ENCODE measurements at places on chromosomes 2 and 18. TPM values are rescaled to one million over a fixed set of nuclear protein-coding genes. Genes with fewer than 3 reads are reported as not detected.

- no peak for DNase-seq
These were observed 1057.5 kb upstream of the FAM98A start for GRCh38 chr2:34656632-34657031.

- DNase-seq, result no peak
These were observed 131.0 kb downstream of the TCF4 start for GRCh38 chr18:55457028-55457427.

SLC38A11 gene
- total RNA-seq, result not detected

- DNase-seq, result no peak
These were observed 59.4 kb upstream of the RMDN2 start for GRCh38 chr2:37865640-37866039.

CXCR1 gene
- total RNA-seq, result not detected

Data from activated T-cell treated with anti-CD3 and anti-CD28 coated beads, Interleukin-2, amount 50 U/mL, for 72 hours (primary cell).